EL (cell line): ENCODE measurements at places on chromosomes 2 and 18.
A peak's percentile ranks its signal among the peaks of the same experiment; 100 is the strongest.

DNA sequence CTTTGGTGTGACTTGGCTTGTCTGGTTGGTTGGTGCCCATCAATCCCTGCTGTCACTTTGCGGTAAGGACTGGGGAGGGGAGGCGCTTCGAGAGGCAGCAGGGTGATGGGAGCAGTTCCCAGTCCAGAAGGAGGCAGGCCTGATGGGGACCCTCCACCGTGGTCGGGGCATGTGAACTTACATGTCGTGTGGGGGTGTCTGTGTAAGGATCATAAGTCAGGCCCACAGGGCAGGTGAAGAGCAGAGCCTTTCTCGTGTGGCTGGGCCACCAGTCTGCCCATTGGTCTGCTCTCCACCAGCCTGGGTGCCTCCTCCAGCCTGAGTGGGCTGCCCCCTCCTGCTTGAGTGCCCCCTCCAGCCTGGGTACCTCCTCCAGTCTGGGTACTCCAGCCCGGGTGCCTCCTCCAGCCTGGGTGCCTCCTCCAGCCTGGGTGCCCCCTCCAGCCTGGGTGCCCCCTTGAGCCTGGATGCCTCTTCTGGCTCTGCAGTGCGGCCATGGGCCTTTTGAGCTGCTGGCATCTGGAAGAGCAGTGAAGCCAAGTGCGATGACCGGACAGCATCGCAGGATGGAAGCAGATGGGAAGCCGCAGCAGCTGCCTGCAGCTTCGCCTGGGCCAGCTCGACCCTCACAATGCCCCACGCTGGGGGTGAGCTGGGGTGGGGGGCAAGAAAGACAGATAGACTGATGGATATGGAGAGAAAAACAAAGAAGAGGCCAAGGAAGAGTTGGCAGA is 25.0 kb downstream of the ATOH8 start:
- DNase-seq, result no peak

- DNase-seq, result no peak
These were observed 60.4 kb downstream of the FIGN start for GRCh38 chr2:163675388-163675787.

DNA sequence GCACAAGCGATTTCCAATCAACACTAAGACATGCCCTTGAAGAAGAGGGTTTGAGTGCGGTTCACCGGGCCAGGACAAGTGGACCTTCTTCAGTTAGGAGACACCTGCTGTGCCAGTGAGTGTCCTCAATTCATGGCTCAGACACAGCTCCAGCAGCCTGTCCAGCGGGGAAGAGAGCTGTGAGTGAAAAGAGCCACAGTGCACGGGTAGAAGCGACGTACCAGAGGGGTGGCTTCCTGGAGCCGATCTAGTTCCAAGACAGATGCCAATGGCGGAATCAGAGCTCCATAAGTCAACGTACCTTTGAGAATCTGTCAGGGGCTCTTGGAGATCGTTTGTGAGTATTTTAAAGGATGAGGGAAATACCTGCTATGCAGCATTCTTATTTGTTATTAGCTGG is 119.9 kb upstream of the SALL3 start:
- DNase-seq, result no peak

DNA sequence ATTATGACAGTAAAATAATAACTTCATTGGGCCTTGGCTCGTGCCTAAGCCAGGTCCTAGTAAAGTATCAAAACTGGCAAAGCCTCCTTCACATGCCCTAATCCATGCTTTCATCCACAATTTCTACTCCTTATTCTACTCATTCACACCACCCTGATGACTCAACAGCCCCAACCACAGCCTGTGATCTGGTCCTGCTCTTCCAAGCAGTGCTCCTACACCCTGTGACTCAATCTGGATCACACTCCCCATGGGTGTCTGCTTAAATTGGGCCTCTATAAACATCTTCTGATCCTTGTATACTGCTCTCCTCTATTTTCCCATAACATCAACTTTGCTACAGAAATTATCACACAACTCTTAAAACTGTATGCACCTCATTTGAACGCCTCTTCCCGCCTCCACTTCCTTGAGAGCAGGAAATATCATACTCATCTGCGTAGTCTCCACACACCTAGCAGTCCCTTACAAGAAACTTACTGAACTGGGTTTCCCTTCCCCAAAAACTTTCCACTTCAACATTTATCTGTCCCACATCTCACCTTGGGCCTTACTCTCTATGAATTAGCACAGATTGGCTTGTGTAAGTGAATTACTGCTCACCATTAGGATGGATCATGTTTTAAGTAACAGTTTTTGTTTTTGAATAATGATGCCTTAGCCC is 15.9 kb downstream of the GTF3C3 start:
- DNase-seq, result peak; percentile 80

DNA sequence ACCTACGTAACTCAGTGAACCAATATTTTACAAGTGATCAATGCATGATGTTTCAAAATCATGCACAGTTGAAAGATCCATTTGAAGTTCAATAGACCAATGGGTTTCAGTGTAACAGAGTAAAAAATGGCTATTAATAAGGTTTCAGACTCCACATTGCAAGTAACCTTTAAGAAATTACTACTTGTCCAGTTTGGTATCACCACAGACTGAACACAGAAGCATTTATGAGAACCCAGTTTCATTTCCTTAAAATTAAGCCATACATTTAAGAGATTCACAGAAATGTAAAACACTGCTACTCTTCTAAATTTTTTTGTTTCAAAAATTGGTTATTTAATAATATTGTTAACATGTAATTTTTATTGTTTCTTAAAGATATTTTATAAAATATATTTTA is 98.9 kb upstream of the CHRNA1 start:
- no peak for DNase-seq

DNA sequence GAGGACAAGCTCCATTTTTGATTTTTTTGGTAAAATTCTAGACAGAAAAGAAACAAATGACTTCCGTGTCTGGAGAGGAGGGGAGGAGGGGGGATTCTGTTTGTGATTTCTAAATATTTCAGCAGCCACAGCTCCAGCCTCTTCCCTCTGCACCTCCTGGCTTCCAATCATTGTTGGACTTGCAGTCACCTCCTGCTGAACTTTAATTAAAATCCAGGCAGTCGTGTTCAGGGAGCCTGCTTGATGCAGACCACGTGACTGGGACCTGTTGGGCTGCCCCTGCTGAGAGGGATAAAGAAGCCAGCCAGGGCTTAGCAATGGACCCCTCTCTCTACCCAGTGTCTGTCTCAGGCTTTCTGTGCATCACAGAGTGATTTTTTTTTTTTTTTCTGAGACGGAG is 115.1 kb downstream of the SH3BP4 start:
- no peak for DNase-seq

DNA sequence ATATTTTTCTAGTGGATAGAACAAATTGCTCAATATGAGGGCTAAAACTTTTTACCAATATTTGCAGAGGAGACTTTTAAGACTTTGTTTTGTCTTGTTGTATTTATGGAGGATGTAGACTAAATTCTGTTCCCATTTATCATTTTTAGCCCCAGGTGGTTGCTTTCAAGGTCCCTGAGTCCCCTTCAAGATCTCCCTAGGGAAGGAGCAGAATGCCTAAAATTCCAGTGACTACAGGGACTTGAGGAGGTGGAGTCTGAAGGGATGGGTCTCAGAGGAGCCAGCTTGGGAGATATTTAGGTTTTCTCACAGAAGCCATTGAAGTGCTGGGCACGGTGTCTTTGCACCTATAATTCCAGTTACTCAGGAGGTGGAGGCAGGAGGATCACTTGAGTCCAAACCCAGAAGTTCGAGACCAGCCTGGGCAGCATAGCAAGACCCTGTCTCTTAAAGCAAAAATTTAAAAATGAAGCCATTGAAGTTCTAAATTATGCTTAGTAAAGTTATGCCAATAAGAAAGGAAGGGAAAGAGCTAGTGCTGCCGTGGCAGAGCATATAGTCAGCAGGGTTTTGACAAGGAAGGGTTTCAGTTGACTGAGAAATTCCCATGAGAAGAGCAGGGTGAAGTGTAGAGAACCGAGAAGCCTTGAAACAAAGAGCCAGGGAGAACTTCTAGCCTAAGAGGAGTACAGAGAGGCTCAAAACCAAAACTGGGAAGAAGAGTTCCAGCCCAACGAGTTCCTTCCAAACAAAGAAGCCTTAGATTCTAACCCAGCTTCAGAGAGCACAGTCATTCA is 43.4 kb downstream of the COMMD1 start:
- peak; percentile 18 for DNase-seq

DNA sequence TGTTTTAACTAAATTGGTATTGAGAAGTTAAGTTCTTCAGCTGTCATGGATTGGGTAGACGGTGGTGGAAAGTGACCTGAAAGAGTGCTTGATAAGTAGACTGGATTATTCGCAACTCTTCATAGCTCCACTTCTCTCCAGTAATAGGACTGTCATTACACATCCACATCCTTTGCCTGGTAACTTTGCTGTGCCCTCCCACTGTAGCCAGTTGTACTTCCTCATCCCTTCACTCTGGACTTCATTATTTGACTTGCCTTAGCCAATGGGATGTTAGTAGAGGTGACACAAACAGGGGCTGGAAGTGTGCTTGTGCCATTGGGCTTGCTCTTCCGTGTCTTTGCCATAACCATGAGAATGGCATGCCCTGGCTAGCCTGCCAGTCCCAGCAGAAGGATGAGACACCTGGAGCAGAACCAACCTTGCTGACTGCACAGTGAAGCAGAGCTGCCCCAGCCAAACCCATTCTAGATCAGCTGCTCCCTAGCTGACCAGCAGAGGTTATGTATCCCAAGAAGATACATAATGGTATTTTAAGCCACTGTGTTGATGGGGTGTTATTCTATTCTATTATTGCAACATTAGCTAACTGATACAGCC is 16.9 kb downstream of the QPCT start:
- no peak for DNase-seq

DNA sequence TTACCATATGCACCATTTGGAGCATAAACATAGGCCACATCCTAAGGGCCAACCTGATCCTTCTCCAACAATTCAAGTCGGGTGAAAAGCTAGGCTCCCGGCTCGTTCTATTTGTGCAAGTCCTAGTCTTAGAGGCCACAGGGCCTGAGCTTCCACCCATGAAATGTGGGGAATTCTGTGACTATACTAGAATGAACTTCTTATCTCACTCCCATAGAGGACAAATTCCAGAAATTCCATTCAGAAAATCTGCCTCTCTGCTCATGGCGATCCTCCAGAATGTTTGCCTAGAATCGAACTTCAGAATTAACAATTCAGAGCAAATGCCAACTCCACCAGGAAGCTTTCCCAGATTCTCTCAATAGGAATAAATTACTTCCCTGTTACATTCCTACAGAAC is 187.9 kb downstream of the BCL11A start:
- peak; percentile 64 for DNase-seq

- no peak for DNase-seq
These were observed 9.4 kb downstream of the ODC1 start for GRCh38 chr2:10438688-10439087.

GRCh38 chr2:227805578-227805977 is 8.1 kb upstream of the CCL20 start:
- DNase-seq, result no peak

DNA sequence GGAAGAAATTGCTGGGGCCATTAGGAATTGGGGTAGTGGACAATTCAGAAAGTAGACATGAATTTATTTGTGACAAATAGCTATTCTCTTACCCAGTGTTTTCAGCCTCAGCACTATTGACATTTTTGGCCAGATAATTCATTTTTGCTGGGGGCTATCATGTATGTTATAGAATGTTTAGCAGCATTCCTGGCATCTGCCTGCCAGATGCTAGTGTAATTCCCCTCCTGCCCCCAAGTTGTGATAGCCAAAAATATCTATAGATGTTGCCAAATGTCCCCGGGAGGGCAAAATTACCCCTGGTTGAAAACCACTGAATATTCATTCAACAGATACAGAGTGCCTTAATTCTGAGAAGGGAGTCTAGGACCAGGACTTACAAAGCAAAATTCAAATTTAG is 183.6 kb downstream of the BABAM2 start:
- peak; percentile 48 for DNase-seq

GRCh38 chr2:77831898-77832297 is 309.7 kb upstream of the LRRTM4 start:
- DNase-seq, result no peak

DNA sequence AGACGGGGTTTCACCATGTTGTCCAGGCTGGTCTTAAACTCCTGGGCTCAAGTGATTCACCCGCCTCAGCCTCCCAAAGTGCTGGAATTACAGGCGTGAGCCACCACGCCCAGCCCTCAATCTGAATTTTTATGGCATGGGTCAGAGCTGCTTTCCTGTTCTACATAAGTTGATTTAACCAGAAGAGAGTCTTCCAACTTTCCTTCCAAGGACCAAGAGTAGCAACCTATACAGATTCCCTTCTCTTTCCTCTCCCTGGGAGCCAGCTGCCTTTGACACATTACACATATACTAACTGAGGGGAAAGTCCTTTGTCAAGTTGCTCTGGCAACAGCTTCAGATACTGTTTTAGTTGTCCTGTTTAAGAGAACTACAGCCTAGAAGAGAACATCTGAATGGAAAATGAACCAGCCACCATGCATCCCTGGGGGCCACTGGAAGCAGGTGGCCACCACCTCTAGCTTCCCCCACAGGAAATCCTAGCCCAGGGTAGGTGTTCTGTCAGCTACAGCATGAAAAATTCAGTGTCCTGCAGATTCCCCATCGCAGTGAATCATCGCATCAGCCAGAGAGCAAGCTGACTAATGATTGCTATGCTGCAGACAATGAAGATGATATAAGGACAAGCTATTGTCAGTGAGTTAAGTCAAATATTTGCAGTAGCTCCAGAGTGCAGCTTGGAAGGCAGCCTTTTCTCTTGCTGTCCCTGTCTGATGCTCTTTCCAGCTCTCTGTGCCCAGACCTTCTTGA is 62.9 kb downstream of the POMC start:
- DNase-seq, result peak; percentile 75

DNA sequence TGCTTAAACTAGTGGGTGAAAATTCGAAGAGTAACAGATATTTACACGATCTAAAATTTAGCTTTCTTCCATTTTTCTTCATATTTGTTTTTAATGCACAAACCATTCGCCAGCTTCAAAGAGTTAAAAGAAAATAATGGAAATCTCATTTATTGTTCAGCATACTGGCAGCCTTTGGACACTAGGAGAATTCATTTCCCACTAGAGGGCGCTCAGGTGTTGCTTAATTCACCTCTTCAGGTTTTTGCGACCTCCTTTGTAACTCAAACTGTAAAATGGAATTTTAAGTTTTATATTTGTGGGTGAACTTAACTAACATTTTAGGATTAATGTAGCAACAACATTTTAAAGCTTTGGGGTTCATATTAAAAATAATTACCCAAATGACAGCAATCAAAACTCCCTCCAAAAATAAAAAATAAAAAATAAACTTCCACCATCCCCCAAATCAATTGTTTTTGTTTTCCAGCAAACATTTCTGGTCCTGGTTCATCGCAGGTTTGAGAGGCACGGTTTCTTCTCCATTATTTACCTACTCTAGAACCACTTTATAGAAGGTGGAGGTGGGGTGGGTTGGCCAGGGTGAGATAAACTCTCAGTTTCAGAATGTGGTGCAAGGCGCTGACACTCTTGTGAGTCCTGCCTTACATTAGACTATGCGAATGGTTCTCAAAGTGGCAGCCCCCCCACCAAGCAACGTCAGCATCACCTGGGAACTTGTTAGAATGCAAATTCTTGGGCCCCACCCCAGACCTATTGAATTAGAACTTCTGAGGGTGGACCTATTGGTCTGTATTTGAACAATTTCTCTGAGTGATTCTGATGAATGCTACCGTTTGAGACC is 24.7 kb upstream of the PNPT1 start:
- DNase-seq, result peak; percentile 68

GRCh38 chr2:135709992-135710391 is 31.7 kb upstream of the UBXN4 start:
- peak; percentile 52 for DNase-seq

- no peak for DNase-seq
These were observed 48.2 kb downstream of the FBXO48 start for GRCh38 chr2:68418855-68419254.

- DNase-seq, result peak; percentile 44
These were observed 58.7 kb downstream of the IL1RL2 start for GRCh38 chr2:102245266-102246151.

GRCh38 chr2:149625671-149626070 is 38.1 kb upstream of the MMADHC start:
- DNase-seq, result no peak
